ENCODE measurements at places on chromosomes 13 and 19.

- DNase-seq = no peak
Measured at GRCh38 chr13:103517066-103517767, 451.0 kb upstream of the SLC10A2 start.

DNA sequence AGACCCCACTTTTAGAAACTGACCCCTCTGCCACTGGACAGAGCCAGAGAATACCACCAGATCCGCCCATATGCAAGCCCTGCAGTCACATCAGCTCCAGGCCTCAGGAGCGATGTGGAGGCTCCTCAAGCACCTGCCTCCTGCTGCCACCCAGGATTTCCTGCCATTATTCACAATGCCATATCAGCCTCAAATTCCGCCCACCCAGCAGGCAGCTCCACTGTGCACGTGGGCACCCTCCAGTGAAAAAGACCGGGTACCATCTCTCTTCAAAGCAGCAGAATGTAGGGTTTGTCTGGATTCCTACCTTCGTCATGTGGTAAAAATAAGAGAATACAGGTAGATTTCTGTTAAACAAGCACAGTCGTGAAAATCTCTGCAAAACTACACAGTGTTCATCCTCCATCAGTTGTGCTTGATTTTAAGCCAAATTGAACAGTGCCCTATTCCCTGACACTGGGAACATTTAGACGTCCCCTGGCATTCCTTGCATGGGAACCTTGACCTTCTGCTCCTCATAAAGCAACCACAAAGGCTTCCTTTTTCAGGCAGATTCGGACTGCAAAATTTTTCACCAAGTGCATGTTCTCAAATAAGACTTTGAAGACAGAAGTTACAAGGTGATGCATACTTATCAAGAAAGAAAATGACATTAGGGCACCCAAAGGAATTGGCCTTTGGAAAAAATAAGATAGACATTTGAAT lies 56.4 kb downstream of the FAM124A start:
- no peak for DNase-seq

- DNase-seq = no peak
Measured at GRCh38 chr19:17931532-17932191, 1.2 kb upstream of the CCDC124 start.

DNA sequence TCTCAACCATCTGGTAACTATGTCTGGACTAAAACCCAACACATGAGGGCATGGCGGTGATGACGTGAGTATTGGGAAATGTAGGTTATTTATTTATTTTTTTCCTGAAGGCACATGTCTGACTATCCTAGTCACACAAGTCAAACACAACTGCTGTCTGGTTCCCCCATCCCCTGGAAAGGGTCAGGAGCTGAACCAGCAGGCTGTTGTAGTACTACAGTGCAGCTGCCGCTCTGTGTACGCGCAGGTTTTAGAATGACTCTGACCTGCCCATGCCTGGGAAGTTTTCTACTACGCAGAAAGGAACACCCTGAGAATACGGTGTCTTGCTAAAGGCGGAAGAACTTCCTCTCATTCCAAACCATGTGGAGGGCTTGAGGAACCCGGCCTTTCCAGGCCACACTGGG lies 1.2 kb downstream of the SLC7A1 start:
- DNase-seq = peak; percentile 66

GRCh38 chr19:28514166-28514565 lies 698.8 kb downstream of the UQCRFS1 start:
- no peak for DNase-seq

GRCh38 chr19:478236-478903 lies 17.5 kb upstream of the SHC2 start:
- no peak for DNase-seq

DNA sequence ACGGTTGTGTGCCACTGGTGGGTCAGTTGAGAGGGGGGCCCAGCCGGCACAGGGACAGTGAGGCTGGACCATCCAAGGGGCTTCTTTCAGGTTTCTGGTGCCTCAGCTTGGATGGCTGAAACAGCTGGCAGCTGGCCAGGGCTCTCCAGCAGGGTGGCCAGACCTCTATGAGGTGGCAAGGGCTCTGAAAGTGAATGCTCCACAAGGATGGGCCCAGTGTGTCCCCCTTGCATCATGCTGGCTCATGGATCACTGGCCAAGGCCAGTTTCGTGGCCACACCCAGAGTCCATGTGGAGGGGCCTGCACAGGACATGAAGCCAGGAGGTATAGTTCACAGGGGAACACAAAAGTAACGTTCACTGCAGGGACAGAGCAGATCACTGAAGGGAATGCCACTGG lies 49.6 kb downstream of the CDADC1 start:
- no peak for DNase-seq

GRCh38 chr13:27012482-27013197 lies 159.0 kb downstream of the USP12 start:
- no peak for DNase-seq

DNA sequence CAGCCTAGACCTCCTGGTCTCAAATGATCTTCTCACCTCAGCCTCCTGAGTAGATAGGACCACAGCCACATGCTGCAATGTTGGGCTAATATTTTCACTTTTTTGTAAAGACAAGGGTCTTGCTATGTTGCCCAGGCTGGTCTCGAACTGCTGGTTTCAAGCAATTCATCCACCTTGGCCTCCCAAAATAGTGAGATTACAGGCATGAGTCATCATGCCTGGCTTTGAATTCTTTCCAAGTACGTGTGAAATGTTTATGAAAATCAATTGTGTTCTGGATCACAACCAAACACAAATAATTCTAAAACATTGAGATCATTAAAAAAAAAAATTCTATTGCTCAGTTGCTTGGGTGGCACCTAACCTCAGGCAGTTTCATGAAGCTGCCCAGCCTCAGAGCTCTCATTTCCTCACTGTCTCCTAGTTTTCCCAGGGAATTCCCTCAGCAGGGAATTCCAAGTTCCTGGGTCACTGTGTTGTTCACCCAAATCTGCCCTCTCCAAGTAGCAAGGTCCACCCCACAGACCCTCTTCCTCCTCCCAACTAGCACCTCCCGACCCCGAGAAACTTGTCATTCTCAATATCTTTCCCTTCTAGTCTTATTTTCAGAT lies 44.8 kb downstream of the ING1 start:
- DNase-seq = no peak

DNA sequence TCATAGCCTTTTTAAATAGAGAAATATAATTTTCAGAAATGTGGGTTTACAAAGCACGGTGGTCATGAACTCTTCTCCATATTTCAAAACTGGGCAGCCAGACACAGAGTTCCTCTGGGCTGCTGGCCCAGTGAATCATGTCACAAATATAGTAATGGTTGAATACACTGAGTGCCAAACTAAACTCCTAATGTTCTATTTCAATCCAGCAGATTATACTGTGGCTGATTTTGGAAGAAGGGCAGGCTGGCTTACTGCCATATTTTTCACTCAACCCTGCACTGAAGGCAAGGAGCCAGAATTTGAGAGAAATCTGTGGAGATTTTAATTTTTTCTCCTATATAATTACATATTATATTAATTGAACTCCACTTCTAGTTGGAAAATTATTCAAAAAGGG lies 17.0 kb upstream of the PRR20A start:
- no peak for DNase-seq

DNA sequence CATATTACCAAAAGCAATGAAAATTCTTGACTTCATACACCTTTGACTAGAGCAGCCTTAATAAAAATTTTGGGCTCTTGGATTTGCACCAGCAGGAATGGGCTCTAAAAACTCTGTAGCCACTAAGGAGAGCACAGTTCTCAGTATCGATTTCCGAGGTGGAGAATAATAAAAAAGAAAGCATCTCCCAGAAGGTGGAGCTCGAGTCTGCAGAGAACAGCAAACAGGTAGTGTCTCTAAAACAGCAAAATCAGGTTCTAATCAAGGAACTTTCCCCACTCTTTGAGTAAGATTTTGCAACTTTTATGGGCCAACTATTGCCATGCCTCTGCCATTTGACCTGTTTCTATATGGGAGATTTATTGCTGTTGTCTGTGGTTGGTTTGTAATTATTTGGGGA lies 258.7 kb upstream of the GPC6 start:
- DNase-seq = no peak

DNA sequence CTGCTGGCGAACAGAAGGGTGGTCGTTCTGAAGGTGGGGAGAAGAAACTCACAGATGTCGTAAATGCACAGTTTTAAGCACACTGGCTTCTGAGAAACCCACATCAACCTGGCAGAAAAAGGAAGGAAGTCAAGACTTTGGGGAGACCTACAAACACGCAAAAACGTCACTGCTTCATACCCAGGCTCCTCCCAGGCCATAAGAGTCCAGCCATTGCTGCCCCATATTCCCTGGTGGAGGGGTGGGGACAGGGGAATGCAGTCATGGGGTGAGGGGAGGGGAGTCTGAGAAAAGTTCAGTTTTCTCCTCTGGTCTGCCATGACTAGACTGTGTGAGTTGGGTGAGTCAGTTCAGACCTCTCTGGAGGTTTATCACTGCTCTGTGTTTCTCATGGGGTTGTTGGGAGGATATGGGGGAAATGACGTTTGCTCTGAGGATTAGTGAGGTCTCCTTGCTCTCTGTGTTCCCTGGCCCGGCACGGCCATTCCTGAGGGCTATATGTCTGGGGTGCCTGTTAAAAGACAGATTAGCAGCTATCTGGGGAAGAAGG lies 139.0 kb downstream of the FLT1 start:
- DNase-seq = peak; percentile 31

- no peak for DNase-seq
Measured at GRCh38 chr19:48473161-48473966, 4.2 kb downstream of the CYTH2 start.

GRCh38 chr19:51226067-51226466 lies 1.2 kb downstream of the CD33 start:
- no peak for DNase-seq

Measured in hematopoietic multipotent progenitor cell treated with erythropoietin and hydrocortisone succinate and interleukin-3 and kit ligand, for 6 days (in vitro differentiated cells).